Fibroblast of upper back skin (primary cell): ENCODE measurements at places on chromosomes 1 and 21.
A peak's percentile ranks its signal among the peaks of the same experiment; 100 is the strongest.

- peak; percentile 94 for DNase-seq
Measured at GRCh38 chr1:43582162-43582566, 51.5 kb downstream of the PTPRF start.

DNA sequence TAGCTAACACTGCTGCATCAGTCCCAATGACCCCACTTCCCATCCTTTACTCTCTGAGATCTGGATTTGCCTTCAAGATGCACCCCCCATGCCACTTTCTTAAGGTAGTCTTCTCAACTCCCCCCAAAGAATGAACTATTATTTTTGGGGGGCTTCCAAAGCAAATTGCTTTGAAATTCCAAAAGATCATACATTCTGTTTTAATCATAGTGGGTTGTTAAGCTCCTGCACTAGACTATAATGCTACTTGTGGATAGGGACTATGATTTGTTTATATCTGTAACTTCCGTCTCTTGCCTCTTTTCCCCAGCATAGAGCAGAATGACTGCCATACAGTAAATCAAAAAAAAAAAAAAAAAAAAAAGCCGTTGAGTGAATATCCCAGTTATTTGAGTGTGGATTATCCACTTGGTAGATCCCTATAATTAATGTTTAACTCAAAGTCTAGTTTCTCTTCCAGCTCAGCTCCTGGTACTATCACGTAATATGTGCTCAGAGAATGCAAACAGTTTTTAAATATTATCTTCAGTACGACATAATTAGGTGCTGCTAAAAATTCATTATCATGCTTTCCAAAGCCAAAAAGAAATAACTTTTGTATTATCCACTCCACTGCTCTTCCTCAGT, 26.9 kb downstream of the KIRREL1 start:
- DNase-seq: peak; percentile 50

DNA sequence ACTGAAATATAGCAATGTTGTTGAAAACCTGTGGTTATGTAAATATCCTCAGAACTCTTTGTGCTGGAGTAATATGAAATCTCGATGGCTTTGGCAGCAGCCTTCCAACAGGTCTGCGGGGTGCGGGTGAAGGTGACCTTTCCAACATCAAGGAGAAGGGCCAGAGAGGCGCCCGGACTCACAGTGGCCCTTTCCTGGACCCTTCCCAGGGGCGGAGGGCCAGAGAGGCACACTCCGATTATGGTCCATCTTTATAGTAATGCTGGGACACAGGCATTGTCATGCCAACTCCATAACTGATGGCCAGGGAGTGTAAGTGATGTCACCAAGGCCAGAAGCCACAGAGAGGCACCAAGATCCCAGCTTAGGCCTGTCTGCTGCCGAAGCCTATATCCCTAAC, 18.1 kb downstream of the SLC37A1 start:
- DNase-seq: no peak

GRCh38 chr1:244700808-244701207, 47.9 kb downstream of the DESI2 start:
- DNase-seq: no peak

- DNase-seq: no peak
Measured at GRCh38 chr1:165543532-165544438, at the start of gene LRRC52. Gene LRRC52, plus strand, starts transcription at chr1:165544000. Its CDS starts 297 bp downstream, at chr1:165544297.

- no peak for DNase-seq
Measured at GRCh38 chr1:157202331-157202730, 64.1 kb upstream of the ETV3 start.

- DNase-seq: no peak
Measured at GRCh38 chr1:151475175-151475574, 15.9 kb upstream of the POGZ start.

- no peak for DNase-seq
Measured at GRCh38 chr1:116152950-116153691, 41.9 kb downstream of the MAB21L3 start.

DNA sequence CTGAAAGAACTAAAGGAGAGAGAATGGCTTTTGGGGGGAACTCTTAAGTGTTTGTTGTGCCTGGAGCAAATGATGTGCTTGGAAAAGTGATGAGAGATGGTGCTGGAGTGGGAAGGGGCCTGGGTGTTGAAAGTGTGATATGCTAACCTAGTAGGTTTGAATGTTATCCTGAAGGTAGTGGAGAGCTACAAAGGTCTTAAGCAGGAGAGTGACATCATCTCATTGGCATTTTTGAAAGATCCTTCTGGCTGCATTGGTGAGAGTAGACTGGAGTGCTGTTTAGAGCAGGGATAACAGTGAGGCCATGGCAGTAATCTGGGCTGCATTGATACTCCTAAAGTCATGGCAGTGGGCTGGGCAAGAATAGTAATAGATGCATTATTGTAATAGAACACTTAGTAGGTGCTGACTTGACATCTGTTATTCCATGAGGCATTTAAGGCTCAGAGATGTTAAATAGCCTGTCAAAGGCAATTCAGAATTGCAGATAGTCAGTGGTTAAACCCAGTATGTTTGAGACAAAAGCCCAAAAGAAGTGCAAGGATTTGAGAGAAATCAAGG, 44.5 kb downstream of the MDM4 start:
- peak; percentile 57 for DNase-seq

DNA sequence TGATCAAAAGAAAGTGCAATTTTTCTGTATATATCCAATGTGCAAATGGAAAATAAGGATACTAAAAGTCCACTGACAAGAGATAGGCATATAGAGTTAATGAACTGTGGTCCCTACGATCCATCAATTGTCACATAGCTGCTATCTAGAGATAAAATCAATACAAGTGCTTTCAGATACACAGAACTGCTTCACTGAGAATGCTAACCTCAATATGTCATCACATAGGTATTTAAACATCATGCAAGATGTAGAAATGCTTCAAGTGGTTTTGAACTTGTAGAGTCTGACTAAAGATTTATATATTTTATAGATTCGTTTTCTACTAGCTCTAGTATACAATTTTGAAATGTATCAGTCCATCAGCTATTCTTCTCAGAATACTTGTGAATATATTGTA, 1604.7 kb downstream of the PLA2G4A start:
- peak; percentile 86 for DNase-seq
